HepG2 (cell line): ENCODE measurements at places on chromosomes 4 and X.

- DNase-seq, result peak; percentile 21
Observed at GRCh38 chr4:63717384-63717783, 691.9 kb downstream of the TECRL start.

GRCh38 chr4:104919406-104919805, 227.3 kb upstream of the TET2 start:
- no peak for DNase-seq

DNA sequence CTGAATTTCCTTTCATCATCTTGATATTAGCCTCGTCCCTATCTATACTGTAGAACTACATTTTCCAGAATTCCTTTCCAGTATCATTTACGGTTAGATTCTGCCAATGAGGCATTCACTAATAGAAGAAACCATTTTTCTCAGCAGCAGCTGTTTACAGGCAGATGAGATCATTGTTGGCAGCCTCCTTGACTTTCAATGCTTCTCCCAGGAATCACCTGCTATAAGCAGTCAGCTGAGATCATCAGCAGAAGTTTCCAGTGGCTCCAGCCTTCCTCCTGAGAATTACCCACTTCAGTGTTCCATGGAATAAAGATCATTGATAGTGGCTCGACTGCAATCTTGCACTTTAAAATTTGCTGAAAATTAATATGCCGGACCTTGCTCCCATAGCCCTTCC, 157.3 kb upstream of the TET2 start:
- no peak for DNase-seq

GRCh38 chr4:8849266-8850073, 22.2 kb downstream of the HMX1 start:
- no peak for DNase-seq

- DNase-seq, result no peak
Observed at GRCh38 chr4:118942465-118942864, 53.8 kb downstream of the SYNPO2 start.

GRCh38 chr4:142585411-142585810, 260.7 kb downstream of the INPP4B start:
- no peak for DNase-seq

GRCh38 chr4:141646969-141647368, 10.6 kb downstream of the IL15 start:
- no peak for DNase-seq

DNA sequence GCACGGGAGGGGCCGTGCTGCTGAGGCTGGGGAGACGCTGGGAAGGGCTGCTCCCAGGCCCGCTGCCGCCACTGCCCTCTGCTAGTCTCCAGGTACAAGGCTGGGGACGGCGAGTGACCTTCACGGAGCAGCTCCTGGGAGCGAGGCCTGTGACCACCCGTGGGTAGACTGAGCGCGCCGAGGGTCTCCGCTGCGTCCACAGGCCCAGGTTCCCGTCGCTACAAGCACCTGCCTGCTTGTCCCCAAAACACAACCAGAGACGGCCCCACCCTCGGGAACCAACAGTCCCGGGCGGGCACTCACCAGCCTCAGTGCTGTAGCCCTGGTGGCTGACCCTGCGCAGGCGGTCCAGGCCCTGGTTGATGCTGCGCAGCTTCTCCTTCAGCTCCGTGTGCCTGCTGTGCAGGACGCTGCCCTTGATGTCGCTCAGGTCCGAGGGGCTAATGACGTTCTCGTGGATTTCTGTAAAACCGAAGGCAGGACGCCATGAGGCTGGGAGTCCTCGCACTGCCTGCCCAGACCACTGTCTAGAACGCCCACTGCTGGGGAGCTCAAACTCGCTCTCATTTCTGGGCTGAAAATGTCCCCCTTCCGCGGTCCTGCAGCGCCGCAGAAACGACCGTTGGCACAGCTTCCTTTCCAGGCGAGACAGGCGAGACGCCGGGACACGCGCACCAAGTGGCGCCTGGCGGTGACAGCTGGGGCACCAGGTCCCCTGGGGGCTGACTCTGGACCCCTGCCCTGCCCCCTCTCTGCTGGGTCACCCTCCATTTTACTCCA, 14.3 kb downstream of the LRPAP1 start:
- DNase-seq, result no peak

- no peak for DNase-seq
Observed at GRCh38 chrX:44731160-44731559, 112.7 kb upstream of the DUSP21 start.

DNA sequence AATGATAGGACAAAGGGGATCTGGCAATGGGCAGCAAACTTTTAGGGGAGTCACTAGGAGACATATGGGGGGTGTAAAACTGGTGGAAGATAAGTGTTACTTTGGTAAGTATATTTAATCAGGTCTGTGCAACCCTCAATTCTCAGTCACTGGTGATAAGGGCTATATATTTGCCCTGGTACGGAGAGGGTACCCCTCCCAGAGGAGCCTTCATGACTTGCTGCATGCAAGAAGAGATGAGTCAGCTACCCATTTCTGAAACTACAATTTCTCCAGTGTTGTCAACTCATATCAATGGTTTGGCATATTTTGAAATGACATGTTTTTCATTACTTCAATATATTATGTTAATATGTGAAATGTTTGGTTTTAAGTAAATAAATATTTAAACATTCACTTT, 14.3 kb downstream of the SMARCAD1 start:
- DNase-seq, result no peak

DNA sequence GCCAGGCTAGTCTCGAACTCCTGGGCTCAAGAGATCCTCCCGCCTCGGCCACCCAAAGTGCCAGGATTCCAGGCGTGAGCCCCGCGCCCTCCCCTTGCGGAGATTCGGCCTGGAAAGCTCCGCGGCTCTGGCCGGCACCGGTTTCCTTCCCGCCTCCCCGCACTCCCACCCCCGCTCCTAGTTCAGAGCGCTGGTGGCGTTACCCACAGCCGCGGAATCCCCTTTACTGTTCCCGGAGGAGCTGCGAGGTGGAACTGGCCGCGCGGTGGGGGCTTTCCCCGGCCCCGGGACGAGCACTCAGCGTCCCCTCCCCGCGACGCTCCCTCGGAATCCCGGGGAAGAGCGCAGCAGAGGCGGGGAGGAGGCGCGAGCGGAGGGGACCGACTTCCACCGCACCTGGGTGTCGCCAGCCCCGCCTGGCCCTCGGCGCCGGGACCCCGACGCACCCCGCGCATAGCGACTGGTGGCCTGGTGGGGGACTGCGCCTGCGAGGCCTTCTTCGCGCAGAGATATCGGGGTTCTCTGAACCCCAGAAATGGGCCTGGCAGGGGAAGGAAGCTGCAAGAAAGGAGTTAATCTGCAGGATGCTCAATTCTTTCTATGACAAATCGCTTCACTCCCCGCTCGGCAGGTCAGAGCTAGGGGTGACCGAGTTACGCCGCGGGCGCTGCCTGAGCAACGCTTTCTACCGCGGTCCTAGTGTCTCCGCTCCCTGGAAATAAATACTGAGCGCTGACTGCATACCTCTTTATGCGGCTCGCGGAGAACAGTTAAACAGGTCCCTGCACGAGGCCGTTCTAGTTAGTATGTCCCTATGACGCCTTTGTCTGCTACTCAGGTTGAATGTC, 14.6 kb upstream of the SLC25A4 start:
- no peak for DNase-seq

DNA sequence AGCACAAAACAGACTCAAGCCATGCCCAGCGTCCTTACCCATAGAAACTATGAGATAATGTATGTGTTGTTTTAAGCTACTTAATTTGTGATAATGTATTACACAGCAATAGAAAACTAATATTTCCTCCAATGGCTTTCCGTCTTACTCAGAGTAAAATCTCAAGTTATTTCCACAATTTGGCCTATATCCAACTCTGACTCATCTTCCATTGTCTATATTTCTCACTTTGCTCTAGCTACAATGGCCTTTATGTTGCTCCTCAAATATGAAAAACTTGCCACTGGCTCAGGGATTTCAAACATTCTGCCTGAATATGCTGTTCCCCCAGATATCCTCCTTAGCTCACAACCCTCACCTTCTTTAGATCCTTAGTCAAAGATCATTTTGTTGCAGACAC, 31.6 kb downstream of the IQCM start:
- no peak for DNase-seq

DNA sequence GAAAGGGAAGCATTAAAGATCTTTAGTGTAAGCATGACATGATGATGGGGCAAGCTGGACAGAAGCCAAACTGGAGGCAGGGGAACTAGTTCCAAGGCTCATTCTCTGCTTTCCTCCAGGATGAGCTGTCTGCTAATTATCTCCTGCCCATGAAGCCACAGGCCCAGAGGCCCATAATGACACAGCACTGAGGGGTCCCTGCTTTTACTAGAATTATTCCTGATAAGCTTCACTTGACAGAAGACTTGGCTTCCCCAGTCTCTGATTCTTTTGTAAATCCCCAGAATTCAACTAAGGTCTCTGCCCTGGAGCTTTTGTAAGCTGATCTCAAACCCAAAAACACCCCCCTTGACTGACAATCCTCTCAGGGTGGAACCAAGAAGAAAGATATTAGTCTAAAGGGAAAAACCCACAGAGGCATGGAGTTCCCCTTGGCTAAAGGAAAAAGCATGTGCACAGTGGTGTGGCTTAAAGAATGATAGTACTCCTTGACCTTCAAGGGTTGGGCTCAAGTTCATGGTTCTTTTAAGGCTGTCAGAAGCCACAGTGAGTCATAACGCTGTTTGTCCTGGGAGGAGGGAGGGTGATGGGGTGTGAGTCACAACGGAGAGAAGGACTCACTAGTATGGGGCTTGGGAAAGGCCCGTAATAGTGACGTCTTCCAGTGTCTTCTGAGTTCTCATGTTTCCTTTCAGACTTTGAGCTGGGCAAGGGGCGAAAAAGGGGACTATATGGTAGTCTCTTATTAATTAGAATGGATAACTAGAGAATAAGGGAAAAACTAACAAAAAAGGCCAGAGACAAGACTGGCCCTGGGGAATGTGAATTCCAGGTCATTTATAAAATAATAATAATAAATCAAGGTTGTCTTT, 146.0 kb upstream of the CPEB2 start:
- peak; percentile 4 for DNase-seq

DNA sequence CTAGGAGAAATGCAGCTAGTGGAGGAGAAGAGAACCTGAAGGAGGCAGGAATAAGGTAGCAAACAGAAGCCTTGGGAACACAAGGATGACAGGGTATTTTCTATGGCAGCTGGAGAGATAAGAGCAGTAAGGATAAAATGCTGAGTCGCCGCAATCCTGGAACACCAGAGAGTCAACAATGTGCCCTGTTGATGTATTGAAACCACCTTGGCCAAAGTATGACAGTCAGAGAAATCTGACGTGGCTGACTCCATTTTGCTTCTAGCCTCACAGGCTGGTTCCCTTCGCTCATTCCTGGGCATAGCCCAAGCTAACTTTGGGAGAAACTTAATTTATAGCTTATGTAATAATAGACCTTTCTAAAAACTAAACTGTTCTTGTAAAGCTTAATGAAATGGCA, 56.6 kb upstream of the C4orf54 start:
- DNase-seq, result no peak

GRCh38 chr4:87875191-87875590, 42.4 kb downstream of the MEPE start:
- DNase-seq, result no peak

DNA sequence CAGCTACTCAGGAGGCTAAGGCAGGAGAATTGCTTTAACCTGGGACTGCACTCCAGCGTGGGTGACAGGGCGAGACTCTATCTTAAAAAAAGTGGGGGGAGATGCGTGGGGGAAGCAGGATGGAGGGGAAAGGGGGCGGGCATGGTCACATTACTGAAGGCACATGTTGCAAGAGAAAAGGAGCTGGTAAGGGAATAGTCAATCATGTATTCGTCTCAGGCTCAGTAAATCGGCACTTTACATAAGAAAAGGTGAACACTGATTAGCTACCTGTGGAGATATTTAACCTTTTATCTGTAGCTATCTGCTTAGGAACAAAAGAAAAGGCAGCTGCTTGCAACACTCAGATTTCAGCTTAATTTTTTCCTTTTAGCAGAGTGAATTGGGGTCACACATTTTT, 132.5 kb downstream of the PLS3 start:
- no peak for DNase-seq

DNA sequence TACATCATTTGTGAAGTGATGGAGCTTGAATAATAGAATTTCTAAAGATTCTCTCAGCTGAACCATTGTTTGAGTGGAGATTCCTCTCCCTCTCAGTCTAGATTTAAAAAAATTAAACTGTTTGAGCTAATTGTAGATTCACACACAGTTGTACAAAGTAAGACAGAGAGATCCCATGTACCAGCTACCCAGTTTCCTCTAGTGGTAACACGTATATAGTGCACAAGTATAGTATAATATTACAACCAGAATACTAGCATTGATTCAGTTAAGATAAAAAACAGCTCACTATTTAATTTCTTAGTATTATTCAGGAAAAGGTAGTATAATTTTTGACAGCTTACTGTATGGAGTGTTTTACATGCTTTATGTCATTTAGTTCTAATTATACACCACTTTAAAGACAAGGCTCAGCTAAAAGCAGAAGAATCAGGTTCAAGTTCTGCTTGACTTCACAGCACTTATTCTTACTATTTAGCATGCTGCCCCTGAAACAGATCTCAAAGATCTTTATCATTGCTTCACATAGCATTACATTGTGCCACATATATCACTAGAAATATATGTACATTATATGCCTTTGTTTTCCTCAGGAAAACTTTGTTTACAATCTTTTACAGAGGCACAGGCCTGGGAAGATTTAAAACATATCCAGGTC, 136.1 kb downstream of the SNCA start:
- no peak for DNase-seq

GRCh38 chr4:26086621-26087441, 172.8 kb downstream of the SMIM20 start:
- no peak for DNase-seq

- DNase-seq, result no peak
Observed at GRCh38 chr4:67546004-67546356, 677 bp upstream of the CENPC start.

DNA sequence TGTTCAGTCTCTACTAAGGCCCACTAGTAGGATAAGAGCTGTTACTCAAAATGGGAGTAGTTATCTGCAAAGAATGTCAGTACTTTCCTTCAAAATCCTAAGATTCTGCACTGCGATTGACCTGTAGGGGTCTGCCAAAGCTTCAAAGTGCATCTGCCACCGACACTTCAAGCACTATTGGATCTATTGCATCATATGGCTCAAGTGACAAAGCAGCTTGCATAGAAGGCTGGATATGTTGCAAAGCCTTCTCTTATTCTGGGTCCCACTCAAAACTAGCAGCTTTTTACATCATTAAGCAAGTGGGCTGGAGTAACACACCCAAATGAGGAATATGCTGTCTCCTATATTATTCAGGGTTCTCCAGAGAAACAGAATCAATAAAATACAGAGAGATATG, 115.4 kb upstream of the EMCN start:
- no peak for DNase-seq

DNA sequence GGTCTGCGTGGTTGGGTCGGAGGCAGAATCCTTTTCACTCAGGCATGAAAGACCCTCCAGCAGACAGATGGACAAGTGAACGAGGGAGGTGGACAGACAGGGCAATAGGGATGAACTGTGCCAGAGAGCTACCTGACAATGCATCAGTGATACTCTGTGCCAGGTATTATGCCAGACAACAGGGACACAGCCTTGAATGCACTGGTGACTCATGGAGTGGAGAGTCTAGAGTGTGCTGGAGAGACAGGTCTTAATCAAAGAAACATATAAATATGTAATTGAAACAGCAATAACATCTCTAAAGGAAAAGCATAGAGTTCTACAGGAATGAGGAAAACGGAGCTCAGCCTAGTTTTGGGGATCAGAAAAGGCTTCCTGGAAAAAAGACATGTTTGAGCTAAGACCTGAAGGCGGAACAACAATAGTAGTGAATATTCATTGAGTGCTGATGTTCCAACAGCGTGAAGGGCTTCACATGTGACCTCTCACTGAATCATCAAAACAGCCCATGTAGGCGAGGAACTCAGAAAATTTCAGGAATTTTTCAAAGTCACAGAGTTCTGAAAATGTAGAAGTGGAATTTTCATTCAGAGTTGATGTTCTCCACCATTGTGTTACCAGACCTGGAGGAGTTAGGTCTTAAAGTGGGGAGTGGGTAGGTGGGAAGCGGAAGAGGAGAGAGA, 20.0 kb upstream of the FGFBP2 start:
- DNase-seq, result no peak
